HCEC 1CT (cell line): ENCODE measurements at places on chromosomes 12 and 14.

GRCh38 chr12:65556676-65557437 is 267.4 kb upstream of the HMGA2 start:
- peak; percentile 74 for DNase-seq

DNA sequence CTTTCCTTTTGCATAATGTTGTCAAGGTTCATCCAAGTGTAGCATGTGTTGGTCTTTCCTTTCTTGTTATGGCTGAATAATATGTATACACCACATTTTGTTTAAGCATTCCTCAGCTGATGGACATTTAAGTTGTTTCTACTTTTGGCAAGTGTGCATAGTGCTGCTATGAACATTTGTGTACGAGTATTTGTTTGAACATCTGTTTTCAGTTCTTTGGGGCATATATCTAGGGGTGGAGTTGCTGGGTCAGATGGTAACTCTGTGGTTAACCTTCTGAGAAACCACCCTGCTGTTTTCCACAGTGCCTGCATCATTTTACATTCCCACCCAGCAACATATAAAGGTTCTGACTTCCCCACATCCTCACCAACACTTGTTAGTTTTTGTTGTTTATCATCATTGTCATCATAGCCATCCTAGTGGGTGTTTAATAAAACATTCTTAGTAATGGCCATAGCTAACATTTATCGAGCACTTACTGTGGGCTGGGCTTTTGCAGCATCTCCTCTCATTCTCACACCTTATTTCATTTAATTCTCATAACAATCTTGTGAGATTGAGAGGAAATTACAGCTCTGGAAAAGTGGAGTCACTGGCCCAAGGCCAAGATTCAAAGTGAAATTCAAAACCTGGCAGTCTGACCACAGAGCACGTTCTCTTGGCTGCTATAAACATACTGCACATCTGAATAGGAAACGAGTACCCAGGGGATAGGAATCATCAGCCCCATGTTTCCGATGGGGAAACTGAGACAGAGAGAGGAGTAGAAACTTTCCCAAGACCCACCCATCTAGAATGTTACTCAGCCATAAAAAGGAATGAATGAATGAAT is 193.6 kb downstream of the KSR2 start:
- no peak for DNase-seq

- peak; percentile 77 for DNase-seq
Observed at GRCh38 chr12:40010899-40011774, 94.7 kb downstream of the SLC2A13 start.

GRCh38 chr12:121065345-121065744 is 26.3 kb upstream of the OASL start:
- DNase-seq: no peak

- DNase-seq: no peak
Observed at GRCh38 chr14:44701563-44702263, 194.6 kb upstream of the FSCB start.

DNA sequence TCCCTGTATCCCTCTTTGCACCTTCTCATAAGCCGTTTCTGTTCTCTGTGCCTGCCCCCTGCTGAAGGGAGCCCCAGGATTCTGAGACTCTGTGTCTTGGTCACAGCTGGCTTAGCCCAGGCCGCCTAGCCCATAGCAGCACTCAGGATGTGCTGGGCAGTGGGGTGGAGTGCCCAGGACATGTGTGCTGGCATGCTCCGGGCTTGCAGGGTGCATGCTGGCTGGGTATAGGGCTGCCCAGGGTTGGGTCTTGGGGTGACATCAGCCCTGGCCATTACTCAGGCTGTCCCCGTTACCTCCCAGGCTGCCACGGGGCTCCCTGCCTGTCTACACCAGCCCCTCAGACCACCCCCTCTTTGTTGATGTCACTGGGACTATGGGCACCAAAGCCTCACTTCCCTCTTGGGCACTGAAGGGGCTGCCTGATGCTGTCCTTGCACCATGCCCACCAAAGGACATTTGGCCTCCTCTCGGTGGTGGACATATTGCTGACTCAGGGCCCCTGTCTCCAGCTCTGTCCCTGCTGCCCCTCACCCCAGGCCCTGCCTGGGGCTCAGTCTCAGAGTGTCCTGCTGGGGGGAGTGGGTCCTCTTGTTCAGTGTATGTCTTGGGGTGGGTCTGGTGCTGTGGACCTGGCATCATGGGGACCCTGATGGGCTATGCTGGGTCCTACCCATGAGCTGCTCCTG is 2.4 kb downstream of the CEP170B start:
- DNase-seq: no peak

DNA sequence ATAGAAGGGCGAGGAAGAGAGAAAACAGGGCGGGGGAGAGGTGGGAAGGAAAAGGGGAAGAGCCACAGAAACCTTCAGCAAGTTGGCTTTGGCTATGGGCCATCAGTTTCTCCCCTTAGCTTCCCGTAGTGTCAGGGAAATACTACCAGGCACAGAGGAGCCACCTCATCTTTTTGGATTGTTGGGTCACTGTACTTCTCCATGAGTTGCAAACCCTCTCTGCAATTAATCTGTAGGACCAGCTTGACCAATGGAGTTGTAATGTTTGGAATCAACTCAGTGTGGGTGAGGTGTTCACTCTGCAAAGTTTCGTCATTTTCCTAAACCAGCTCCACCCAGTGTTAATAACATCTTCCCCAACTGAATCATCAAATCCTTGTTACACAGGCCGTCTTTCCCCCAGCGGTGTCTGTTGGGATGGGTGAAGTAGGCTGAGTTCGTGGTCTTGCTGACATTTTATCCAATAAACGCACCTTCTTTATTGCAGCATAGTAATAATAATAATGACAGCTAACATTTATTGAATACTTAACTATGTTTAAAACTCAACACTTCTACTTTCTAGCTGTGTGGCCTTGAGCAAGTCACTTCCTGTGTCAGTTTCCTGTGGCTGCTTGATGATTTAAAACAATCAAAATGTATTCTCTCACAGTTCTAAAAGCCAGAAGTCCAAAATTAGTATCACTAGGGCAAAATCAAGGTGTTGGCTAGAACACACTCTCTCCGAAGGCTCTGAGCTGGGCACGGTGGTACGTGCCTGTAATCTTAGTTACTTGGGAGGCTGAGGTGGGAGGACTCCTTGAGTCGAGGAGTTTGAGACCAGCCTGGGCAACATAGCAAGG is 8.1 kb upstream of the GLTP start:
- DNase-seq: peak; percentile 98

DNA sequence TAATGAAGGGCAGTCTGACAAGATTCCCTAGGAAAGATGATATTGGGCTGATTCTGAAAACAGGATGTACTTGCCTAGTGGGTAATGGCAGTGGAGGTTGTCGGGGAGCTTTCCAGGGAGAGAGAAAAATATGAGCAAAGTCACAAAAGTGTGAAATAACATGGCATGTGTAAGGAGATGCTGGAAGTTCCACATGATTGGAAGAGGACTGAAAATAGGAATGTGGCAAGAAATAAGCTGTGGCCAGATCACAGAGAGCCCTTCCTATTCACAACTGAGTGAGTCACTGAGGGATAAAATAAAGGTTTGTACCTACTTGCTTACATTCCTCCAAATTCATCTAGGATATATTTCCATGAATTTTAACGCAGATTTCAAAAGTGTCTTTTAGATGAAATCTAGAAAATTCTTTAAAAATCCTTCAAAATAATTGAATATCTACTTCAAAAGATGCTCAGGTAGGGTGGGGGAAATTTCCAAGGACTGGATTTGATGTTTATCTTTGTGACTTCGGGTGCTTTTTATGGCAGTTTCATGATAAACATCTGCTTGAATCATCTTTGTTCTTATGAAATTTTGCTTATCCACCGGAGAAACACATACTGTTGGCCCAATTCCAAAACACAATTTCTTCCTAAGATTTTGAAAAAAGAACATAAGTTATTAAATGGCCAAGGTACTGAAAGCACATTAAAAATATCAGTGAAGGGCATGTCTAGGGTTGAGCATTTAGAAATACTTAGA is 36.3 kb upstream of the SLC2A13 start:
- peak; percentile 26 for DNase-seq

DNA sequence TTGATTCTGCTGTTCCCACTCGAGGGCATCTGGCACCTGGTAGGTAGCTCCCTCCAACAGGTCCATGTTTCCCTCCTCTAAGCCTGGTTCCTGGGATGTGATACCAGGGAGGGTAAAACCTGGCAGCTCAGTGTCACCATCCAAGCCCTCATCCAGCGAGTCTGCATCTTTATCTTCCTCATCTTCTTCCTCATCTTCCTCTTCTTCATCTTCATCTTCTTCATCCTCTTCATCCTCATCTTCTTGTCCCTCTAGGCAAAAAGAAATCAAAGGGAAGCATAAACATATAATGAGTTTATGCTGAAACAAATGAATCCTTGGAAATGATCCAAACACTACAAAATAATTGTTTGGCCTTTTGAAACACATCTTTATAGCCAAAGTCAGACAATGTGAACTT is 55.3 kb downstream of the ARMH4 start:
- DNase-seq: no peak

GRCh38 chr14:32620724-32621123 is 291.6 kb downstream of the AKAP6 start:
- DNase-seq: peak; percentile 83

DNA sequence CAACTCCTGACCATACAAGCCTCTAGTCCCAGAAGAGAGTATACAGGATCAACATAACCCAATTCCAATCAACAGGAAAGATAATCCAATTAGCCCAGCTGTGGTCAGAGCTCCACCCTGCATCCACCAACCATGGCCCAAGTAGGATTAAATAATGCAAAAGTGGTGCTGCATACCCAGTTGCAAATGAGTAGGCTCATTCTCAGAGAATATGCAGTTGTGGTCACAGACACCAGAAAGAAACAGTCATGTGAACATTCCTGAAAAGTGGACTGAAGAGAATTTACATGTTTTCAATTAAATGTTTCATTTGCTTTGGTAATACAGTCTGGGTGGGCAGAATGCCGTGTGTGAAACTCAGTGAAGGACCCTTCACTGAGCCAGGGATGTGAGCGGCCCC is 167.2 kb upstream of the BMP4 start:
- DNase-seq: no peak

- no peak for DNase-seq
Observed at GRCh38 chr14:105501504-105502291, 10.7 kb downstream of the TEDC1 start.

DNA sequence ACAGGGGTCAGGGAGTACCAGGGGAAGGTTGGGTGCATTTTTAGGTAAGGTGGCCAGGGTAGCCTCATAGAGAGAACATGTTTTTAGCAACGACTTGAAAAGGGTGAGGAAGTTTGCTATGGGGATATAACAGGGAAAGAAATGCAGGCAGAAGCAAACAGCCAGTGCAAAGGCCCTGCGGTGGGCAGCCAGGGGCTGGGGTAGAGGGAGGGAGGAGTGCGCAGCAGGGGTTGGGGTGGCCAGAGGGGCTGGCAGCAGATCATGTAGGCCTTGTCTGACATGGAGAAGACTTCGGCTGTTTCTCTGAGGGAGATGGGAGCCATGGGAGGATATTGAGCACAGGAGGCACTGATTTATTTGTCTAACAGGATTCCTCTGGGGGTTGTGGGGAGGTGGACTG is 242.5 kb downstream of the RBM19 start:
- no peak for DNase-seq

GRCh38 chr14:101350691-101351090 is 210.6 kb upstream of the DIO3 start:
- no peak for DNase-seq

DNA sequence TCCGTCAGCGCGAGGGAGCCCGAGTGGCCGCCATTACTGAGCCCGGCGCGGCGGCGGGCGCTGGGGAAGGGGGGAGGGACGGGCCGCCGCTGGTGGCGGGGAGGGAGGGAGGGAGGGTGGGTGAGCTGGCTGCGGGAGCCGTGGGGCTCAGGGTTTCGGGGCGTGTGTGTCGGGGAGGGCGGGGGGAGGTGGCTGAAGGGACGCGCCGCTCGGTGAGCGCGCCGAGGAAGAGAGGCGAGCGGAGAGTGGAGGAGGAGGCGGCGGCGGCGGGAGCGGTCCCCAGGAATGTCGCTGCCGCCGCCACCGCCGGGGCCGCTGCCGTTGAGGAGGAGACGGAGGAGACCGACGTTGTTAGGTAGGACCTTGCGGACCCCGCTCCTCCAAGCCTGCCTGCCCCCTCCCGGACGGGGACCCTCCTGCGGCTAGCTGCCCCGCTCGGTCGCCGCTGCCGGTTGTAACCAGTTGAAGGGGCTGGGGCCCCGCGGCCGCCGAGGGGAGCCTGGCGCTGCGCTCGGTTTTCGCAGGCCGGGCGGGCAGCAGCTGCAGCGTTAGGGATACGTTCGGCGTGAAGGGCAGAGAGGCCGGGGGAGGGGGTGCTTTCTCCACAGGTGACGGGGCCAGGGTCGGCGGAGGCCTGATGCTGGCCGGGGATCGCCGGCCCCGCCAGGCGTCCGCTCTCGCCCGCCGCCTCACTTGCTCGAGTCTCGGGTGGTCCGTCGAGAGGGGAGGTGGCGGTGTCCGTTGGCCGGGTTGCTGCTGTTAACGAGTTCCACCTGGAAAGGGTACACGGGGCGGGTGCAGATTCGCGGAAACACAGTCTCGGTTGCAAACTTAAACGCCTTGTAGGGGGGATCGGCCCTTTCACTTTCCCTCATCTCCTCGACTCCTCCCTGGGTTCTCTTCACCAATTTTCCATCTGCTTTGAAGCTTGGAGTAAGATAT is at the start of gene ARHGAP5:
Gene ARHGAP5 (plus strand): TSS at position 224 of the 942 bp plus-strand sequence. CDS start 13,366 bp downstream, outside the sequence.
- DNase-seq: peak; percentile 39

- no peak for DNase-seq
Observed at GRCh38 chr14:73937012-73937411, 12.9 kb downstream of the FAM161B start.

DNA sequence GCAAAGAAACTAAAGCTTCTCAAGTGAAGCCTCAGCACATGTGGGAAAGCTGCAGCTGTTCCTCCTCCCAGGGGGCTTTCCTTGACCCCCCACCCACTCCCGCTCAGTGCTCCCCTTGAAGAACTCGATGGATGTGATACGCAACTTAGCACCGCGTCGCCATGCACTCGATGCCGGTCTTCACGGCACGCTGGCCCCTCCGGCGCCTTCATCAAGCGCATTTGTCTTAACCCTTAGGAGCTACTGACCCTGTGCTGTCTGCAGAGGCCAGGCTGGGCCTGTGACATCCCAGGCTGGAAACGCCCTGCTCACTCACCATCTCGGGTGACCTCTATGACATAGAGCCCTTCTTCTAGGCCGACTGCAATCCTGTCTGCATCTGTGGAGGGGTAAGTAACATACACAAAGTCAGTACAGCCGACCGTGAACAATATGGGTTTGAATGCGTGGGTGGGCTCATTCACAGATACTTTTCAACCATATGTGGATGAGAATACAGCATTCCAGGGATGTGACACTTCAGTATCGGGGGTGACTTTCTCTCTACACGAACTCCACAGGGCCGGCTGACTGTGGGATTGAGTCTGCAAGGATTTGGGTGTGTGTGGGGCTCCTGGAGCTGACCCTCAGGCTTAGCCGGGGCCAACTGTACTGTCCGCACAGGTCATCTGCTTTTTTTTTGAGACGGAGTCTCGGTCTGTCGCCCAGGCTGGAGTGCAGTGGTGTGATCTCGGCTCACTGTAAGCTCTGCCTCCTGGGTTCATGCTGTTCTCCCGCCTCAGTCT is 23.1 kb downstream of the AMN start:
- DNase-seq: no peak

- no peak for DNase-seq
Observed at GRCh38 chr12:118984161-118984943, 3.0 kb downstream of the SRRM4 start.

GRCh38 chr12:57159311-57159710 is 11.9 kb upstream of the LRP1-AS start:
- DNase-seq: no peak

GRCh38 chr14:77862154-77862786 is 62.4 kb downstream of the ADCK1 start:
- peak; percentile 24 for DNase-seq
